ENCODE measurements at places on chromosomes 2 and 18.

DNA sequence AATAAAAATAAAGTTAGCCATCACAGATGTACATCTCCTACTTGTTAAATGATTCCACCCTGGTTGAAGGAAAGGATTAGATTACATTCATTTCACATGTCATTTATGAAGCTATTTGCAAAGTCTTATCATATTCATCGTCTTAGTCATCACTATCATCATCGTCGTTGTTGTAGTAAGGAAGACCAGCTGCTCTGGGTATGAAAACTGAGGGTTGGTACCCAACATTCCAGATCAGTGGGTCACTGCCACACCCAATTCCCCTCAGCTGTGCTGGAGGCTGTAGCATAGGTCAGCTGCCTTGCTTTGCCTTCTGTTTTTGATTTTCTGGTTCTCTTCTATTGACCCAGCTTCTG is 20.9 kb upstream of the CCBE1 start:
- no peaks in the 10 kb centered on the region for H3K36me3 ChIP-seq
- no peaks in the 10 kb centered on the region for H3K4me1 ChIP-seq
- DNase-seq, result no peak
- no peak overlapping the region for H3K27ac ChIP-seq
- H3K27me3 ChIP-seq, result peaks cover 10% of the 10 kb centered on the region
- H3K4me3 ChIP-seq, result no peak overlapping the region

GRCh38 chr2:202782940-202783558 is 88.5 kb downstream of the ICA1L start:
- peaks cover 21% of the 10 kb centered on the region for H3K36me3 ChIP-seq
- no peaks in the 10 kb centered on the region for H3K27me3 ChIP-seq
- H3K4me1 ChIP-seq, result no peaks in the 10 kb centered on the region
- H3K4me3 ChIP-seq, result no peak overlapping the region
- H3K27ac ChIP-seq, result no peak overlapping the region

DNA sequence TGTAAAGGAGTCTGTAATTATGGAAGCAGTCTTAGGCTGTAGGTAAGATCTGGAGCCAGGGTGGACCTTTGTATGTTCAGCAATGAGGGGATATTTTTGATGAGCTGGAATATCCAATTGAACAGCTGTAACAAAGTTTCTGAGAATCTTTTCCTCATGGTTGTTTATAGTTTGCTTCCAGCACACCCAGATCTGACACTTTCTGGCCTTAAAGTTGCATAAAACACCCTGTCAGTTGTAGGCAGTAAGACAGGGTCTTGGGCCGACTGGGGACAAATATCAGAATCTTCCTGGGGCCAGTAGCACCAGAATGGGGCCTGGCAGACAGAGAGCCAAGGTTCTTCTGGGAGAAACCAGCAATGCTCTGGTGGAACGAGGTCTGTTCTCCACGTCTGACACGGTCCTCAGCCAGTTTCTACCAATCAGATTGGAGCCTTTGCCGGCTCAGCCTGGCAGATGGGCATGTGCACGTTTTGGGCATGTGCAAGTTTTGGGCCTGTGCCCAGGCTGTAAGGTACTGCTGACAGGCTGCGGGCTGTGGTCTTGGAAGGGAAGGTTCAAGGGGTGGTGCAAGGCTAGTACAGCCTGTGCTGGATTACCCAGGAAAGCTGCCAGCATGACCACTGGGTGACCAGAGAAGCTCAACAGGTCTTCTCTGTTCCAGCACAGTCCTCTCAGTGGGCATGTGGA is 89.8 kb downstream of the PRKCE start:
- no peaks in the 10 kb centered on the region for H3K36me3 ChIP-seq
- peaks cover 12% of the 10 kb centered on the region for H3K4me1 ChIP-seq
- no peak overlapping the region for H3K4me3 ChIP-seq
- no peak for DNase-seq

DNA sequence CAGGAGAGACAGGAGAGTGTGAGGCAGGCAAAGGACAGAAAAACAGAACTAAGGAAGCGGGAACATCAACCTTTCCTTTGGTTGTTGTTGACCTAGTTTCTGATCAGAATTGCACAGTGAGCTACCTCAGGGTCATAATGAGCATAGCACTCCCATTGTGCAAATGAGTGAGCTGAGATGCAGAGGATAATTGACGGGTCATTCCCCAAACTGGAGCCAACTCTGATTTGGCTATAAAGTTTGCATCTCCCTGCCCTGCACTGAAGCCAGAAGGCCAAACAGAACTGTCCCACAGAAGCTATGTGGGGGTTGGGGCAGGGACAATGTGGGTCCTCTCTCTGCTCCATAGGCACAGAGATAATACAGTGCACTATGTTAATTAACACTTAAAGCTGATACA is 105.6 kb upstream of the KLHL14 start:
- H3K27ac ChIP-seq, result no peak overlapping the region
- H3K36me3 ChIP-seq, result no peaks in the 10 kb centered on the region
- no peak overlapping the region for H3K4me3 ChIP-seq
- H3K4me1 ChIP-seq, result no peaks in the 10 kb centered on the region

- H3K4me1 ChIP-seq, result peaks cover 7% of the 10 kb centered on the region
- no peak overlapping the region for H3K27ac ChIP-seq
- no peak overlapping the region for H3K4me3 ChIP-seq
- H3K27me3 ChIP-seq, result peaks cover 45% of the 10 kb centered on the region
- no peaks in the 10 kb centered on the region for H3K36me3 ChIP-seq
These were observed 19.1 kb upstream of the VIT start for GRCh38 chr2:36677386-36677785.

DNA sequence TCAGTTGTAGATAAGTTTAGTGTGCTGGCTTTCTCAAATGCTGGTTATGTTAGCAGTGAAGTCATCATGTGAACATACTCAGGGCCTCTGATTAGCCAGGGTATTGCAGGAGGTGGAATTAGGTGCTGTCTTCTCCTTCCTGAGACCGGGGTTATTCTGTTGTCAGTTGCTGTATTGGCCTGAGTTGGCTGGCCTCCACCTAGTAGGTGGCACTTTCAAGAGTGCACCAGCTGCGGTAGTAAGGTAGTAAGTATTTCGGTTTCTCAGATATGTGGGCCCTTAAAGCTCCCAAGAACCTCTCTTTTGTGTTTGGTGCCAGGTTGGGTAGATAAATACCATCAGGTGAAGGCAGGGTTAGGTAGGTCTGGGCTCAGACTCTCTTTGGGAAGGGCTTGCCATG is 1430.5 kb upstream of the CELF4 start:
- no peaks in the 10 kb centered on the region for H3K27me3 ChIP-seq
- H3K27ac ChIP-seq, result no peak overlapping the region
- no peak overlapping the region for H3K4me3 ChIP-seq

GRCh38 chr18:79635427-79635726 is 44.2 kb upstream of the CTDP1 start:
- peaks cover 10% of the 10 kb centered on the region for H3K36me3 ChIP-seq
- H3K27ac ChIP-seq, result no peak overlapping the region
- no peak for DNase-seq
- peaks cover 17% of the 10 kb centered on the region for H3K27me3 ChIP-seq
- no peak overlapping the region for H3K4me3 ChIP-seq
- H3K4me1 ChIP-seq, result peaks cover 8% of the 10 kb centered on the region

DNA sequence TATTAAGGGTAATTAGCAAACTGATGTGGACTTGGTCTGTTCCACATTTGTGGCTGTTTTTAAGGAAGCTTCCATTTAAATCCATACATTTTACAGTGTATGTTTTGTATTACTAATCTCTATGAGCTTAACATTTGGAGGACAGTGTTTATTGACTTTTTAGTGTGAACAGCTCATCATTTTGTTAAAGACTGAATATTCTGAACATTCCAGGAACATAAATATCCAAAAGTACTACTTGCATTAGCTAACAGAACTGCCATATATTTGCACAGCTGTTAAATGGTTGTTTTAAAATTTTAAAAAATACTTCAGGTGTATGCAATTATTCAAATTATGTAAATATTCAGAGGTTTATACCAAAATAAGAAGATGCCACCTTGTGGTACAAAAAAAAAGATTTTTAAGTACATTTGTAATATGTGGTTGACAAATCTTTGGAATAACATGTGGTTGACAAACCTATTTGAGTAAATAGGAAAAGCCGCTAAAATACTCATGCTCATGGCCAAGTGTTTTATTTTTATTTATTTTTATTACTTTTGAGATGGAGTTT is 439.7 kb upstream of the FANCL start:
- H3K4me3 ChIP-seq, result no peak overlapping the region
- H3K27ac ChIP-seq, result no peak overlapping the region
- H3K36me3 ChIP-seq, result no peaks in the 10 kb centered on the region
- DNase-seq, result no peak

DNA sequence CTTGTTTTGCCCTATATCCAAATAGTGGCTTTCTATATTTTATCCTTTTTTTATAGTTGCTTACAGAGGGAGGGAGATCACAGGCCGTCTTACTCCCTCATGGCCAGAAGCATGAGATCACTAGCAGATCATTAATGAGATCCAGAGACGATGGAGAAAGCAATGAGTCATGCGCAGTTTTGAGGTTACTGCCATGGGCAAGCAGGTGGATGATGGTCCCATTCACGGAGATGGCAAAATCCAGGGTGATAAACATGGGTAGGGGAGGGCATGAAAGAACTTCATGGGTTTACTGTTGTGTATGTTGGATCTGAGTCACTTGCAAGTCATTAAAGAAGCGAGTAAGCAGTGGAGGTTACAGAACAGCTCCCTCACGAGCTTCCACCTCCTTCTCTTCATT is 60.4 kb downstream of the C18orf63 start:
- peaks cover 10% of the 10 kb centered on the region for H3K27me3 ChIP-seq
- DNase-seq, result no peak
- no peak overlapping the region for H3K4me3 ChIP-seq
- H3K4me1 ChIP-seq, result peaks cover 31% of the 10 kb centered on the region
- H3K27ac ChIP-seq, result no peak overlapping the region
- peaks cover 7% of the 10 kb centered on the region for H3K36me3 ChIP-seq

DNA sequence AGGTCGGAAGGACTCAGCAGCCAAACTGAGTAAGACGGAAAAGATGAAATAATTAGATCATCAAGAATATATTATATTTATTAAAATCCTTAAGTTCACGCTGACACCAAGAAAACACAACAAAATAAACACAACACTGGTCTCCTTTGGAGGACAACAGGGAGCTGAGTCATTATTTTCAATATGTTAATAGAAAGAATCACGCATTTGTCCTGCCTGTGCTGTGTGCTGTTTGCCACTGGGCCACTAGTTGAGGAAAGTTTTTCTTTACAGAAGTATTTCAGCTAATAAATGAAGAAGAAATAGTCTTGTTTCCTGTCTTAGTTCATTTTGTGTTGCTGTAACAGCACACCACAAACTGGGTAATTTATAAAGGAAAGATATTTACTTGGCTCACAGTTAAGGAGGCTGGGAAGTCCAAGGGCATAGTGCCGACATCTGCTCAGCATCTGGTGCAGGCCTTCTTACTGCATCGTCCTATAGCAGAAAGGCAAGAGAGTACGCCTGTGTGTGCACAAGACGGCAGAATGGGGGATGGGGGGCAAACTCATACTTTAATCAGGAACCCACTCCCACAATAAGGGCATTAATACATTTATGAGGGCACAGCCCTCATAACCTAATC is 88.0 kb downstream of the TCF7L1 start:
- no peak overlapping the region for H3K4me3 ChIP-seq
- no peak for DNase-seq
- peaks cover 45% of the 10 kb centered on the region for H3K27me3 ChIP-seq
- H3K36me3 ChIP-seq, result no peaks in the 10 kb centered on the region
- H3K4me1 ChIP-seq, result peaks cover 2% of the 10 kb centered on the region

GRCh38 chr2:31140151-31140550 is 1.9 kb upstream of the GALNT14 start:
- no peak overlapping the region for H3K27ac ChIP-seq
- DNase-seq, result no peak
- H3K4me1 ChIP-seq, result peaks cover 4% of the 10 kb centered on the region
- H3K36me3 ChIP-seq, result peaks cover 5% of the 10 kb centered on the region

- H3K27ac ChIP-seq, result no peak overlapping the region
- no peaks in the 10 kb centered on the region for H3K36me3 ChIP-seq
- no peaks in the 10 kb centered on the region for H3K4me1 ChIP-seq
These were observed 99.4 kb downstream of the CRIM1 start for GRCh38 chr2:36455011-36455410.

GRCh38 chr2:60746318-60746717 is 9.8 kb upstream of the PAPOLG start:
- H3K27me3 ChIP-seq, result no peaks in the 10 kb centered on the region
- peaks cover 4% of the 10 kb centered on the region for H3K36me3 ChIP-seq
- no peak overlapping the region for H3K27ac ChIP-seq
- H3K4me1 ChIP-seq, result peaks cover 16% of the 10 kb centered on the region

DNA sequence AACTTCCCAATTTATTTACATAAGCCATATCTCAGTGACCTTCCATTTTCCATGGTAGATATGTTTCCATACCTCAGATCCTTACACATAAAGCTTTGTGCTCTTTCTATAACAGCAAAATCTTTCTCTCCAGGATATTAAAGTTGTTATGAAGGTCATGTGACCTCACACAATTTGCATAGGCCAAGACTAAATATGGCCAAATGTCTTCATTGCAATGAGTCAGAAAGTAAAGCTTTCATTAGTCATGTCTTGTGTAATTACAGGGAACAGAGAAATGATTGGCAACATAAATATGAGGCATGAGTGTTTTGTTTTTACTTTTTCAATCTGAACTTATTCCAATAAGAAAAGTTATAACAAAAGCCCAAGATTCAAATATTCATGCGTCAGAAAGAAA is 243.5 kb downstream of the ASXL3 start:
- no peak for DNase-seq
- no peaks in the 10 kb centered on the region for H3K36me3 ChIP-seq
- no peak overlapping the region for H3K4me3 ChIP-seq

DNA sequence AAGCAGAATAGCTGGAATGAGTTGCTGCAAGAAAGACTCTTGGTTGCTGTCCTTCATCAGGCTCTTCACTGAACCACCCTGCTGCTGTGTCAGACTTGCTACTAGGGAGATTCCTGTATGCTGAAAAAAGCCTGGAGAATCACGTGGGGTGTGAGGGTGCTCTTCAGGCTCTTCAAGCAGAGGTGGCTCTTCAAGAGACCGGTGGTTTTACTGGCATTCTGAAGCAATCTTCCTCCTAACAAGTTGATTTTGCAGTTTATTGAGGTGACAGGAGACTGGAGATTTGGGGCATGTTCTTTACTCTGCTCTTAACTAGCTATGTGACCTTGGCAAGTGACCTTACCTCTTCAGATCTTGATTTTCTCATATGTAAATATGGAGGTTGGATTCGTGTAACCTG is 14.1 kb downstream of the TMEM178A start:
- H3K4me3 ChIP-seq, result no peak overlapping the region
- H3K4me1 ChIP-seq, result no peaks in the 10 kb centered on the region
- no peak for DNase-seq
- H3K27ac ChIP-seq, result no peak overlapping the region
- H3K36me3 ChIP-seq, result no peaks in the 10 kb centered on the region
- peaks cover 55% of the 10 kb centered on the region for H3K27me3 ChIP-seq

GRCh38 chr2:217413193-217413592 is 553.3 kb upstream of the TNP1 start:
- H3K4me1 ChIP-seq, result no peaks in the 10 kb centered on the region
- no peaks in the 10 kb centered on the region for H3K36me3 ChIP-seq
- H3K4me3 ChIP-seq, result no peak overlapping the region
- peaks cover 21% of the 10 kb centered on the region for H3K27me3 ChIP-seq
- no peak overlapping the region for H3K27ac ChIP-seq
- no peak for DNase-seq

- H3K4me3 ChIP-seq, result no peak overlapping the region
- no peak for DNase-seq
- H3K27ac ChIP-seq, result peak overlapping the region; percentile 54
- peaks cover 26% of the 10 kb centered on the region for H3K36me3 ChIP-seq
These were observed 17.7 kb downstream of the IWS1 start for GRCh38 chr2:127508631-127509034.

GRCh38 chr18:23406271-23406787 is 46.8 kb upstream of the RIOK3 start:
- no peak overlapping the region for H3K27ac ChIP-seq
- H3K4me1 ChIP-seq, result no peaks in the 10 kb centered on the region
- no peak overlapping the region for H3K4me3 ChIP-seq
- no peak for DNase-seq
- no peaks in the 10 kb centered on the region for H3K36me3 ChIP-seq

GRCh38 chr2:119282146-119282995 is 58.7 kb downstream of the STEAP3 start:
- H3K36me3 ChIP-seq, result no peaks in the 10 kb centered on the region
- DNase-seq, result no peak
- no peak overlapping the region for H3K4me3 ChIP-seq
- H3K4me1 ChIP-seq, result no peaks in the 10 kb centered on the region
- no peak overlapping the region for H3K27ac ChIP-seq

Measured in effector memory CD8-positive, alpha-beta T cell (primary cell).